Right lung (tissue), 10 donors: ENCODE measurements at places on chromosomes 16 and 17. TPM values are rescaled to one million over a fixed set of nuclear protein-coding genes. Genes with fewer than 3 reads are reported as not detected.
A peak's percentile ranks its signal among the peaks of the same experiment; 100 is the strongest.

DNA sequence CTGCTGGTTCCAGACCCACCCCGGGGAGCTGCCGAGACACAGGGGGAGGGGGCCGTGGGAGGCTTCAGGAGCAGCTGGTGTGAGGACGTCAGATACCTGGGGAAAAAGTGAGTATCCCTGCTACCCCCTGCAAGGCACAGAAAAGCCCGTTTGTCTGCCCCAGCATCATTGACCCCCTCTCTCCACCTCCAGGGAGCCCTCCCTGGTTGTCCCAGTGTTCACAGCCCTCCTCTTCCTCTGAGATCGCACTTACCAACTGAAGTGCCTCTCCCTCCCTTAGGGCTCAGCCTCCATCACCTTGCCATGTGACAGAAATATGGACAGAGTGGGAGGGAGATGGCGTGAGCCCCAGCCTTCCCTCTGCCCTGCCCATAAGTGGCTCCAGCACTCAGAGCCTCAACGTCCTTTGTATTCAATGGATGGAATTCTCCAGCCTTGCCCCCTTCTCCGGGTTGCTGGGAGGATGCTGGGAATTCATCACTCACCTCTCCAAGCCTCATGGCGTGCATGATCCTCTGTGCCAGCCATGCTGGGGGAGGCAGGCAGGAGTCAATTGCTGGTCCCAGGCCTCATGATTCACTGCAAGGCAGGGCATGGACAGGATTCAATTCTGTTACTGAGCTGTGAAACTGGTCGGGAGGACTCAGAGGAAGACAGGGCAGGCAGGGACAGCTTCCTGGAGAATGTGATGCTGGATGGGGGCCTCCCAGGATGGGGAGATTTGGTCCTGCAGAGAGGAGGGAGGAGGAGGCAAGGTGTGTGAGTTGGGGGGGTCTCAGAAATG is 14.6 kb downstream of the SPNS3 start:
- no peak for DNase-seq

GRCh38 chr17:300881-301280 is 51.7 kb downstream of the RPH3AL start:
- no peak for DNase-seq

KCTD11 gene
- polyA plus RNA-seq, result 10.7 TPM

DNA sequence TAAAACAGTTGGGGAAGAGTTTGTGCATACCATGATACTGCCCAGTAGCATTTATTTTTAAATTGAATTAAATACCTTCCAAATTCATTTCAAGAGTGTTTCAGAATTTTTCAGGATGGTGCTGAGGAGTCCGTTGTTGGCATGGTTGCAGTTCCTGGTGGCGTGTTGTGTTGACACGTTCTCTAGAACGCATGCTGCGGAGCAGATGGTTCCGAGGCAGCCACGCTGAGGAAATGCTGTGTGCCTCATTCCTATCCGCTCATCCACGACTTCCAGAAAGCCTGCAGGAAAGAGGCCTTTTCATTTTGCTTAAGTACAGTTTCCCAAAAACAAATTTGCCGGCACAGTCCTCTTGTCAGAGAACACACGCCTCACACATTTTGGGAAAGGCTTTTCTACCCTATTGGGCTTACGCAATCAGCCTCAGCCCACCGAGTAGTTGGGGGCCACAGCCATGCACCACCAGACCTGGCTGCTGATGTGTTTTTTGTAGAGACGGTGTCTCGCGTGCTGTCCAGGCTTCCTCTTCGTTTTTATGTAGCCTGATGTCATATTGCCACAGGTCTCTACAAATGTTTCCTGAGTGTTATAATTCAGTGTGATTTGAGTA is 32.1 kb upstream of the IL17C start:
- DNase-seq, result no peak

DNA sequence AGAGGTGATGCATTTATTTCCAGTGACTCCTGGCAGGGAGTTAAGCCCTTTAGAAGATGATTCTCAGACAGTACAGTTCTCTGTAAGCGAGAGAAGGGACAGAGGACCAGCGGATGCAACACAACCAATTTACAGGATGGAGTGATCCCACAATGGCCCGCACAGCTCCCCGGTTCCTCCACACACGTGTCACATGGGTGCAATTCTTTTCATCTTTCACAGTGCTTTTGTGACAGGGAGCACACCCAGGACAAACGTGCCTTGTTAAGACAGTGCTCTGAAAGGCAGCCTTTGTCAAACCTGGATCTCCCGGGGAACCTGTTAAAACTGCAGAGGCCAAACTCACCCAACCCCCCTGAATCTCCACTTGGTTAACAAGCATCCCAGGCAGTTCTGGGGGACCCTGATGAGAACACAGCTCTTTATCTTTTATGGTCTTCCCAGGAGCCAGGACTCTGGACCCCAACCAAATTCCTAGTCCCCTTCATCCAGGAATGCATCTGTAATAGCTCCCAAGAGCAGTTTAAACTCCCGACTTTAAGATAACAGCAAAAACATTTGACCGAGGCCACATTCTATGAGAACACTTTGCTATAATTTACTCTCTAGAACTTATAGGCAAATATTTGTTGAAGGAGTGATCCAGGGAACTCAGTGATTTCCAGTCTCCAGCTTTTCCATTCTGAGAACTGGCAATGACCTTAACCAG is 134.9 kb upstream of the CDH5 start:
- no peak for DNase-seq

DNA sequence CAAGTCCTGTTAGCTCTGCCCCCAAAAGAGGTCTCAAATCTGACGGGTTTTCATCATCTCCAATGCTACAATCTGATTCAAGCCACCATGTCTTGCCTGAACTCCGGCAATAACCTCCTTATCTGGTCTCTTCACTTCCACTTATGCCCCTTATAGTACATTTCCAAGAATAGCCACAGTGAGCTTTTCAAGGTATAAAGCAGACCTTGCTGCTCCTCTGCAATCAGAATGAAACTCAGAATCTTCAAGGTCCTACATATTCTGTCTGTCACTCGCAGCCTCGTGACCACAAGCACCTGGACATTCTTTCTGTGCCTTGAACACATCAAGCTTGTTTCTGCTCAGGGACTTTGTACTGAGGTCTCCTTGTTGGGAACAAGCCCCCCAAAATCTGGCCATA is 84.7 kb downstream of the YPEL2 start:
- no peak for DNase-seq

- DNase-seq, result peak; percentile 73
Measured at GRCh38 chr16:24255456-24256371, at the start of gene CACNG3. TSS of gene CACNG3 (plus strand) at chr16:24256335. CDS start at chr16:24256755, 420 bp downstream.

DNA sequence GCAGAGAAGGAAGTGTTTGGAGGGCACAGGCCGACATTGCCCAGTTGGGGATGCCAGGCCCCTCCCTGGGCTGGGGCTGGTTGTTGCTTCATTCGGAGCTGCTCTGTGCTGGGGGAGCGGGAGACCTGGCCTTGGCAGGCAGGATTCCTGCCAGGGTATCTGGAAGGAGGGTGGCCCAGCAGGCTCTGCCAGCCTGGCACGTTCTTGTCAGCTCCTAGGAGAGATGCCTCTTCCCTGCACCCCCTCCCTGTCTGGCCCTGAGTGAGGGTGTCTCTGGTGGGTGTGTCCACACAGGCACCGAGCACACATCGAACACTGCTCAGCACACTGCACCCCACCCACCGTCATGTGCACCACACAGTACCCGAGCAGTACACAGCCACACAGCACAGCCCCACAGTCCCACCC is 35.2 kb downstream of the ARHGAP23 start:
- DNase-seq, result no peak

DNA sequence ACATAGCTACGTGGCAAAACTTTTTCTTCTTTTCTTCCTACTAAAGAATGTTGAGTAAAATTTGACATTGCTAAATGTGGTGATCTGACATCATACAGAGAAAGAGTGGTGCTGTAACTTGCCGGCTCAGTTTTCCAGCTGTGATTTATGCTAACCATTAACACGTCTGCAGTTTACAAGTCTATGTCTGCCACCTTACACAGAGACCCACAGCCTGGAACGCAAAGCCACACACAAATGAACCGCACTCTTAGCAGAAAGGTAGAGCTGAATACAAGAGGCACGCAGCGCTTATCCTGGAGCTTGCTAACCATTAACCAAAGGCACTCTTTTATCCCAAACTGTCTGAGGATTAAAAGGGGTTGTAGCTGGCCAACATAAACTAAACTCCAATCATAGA is 31.9 kb downstream of the CACNG1 start:
- peak; percentile 13 for DNase-seq
